ENCODE measurements at places on chromosomes 1 and 21.

DNA sequence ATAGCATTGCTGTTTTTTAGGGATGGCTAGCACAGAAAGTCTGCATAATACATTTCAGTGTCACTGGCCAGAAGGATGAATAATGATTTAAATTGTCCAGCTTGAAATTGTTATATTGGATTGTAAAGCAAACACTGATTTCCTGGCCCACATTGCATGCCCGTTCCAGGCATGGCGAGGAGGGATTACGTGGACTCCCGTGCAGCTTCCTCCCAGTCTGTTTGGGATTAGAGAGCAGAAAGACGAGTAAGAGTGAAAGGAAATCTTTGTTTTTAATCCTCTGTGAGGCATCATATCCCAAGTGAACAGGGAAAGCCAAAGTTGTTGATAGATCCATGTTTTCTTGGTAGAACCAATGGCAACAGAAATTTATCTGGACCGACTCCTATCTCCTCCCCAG, 8.4 kb downstream of the TRIM58 start:
- DNase-seq, result no peak

DNA sequence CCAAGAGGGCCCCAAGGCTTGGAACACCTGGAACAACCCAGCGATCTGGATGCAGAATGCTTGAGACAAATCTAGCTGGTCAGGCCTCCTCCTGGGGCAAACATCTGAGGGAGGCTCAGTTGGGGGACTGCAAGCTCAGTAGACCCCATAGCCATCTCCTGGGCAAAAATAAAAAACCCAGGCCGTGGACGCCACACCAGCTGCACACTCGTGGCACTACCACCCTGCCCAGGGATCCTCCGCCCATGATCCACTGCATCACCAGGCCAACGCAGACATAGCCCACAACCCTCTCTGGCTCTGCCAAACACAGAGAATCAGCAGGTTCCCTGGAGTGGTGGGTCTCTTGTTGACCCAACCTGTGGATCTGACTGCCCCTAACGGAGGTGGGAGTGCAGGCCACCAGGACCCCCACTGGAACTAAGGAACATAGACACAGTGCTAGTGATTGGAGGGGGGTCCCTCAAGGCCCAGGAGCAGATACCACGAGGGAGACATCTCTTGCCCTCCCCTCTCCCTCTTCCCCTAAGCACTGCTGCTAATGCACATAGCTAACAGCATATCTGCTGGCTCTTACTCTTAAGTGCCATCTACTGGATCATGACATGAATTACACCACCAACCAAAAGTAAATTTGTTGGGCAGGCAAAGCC, 147.2 kb downstream of the CHD1L start:
- peak; percentile 55 for DNase-seq

GRCh38 chr1:1352786-1353388, 3.7 kb upstream of the DVL1 start:
- DNase-seq, result no peak

DNA sequence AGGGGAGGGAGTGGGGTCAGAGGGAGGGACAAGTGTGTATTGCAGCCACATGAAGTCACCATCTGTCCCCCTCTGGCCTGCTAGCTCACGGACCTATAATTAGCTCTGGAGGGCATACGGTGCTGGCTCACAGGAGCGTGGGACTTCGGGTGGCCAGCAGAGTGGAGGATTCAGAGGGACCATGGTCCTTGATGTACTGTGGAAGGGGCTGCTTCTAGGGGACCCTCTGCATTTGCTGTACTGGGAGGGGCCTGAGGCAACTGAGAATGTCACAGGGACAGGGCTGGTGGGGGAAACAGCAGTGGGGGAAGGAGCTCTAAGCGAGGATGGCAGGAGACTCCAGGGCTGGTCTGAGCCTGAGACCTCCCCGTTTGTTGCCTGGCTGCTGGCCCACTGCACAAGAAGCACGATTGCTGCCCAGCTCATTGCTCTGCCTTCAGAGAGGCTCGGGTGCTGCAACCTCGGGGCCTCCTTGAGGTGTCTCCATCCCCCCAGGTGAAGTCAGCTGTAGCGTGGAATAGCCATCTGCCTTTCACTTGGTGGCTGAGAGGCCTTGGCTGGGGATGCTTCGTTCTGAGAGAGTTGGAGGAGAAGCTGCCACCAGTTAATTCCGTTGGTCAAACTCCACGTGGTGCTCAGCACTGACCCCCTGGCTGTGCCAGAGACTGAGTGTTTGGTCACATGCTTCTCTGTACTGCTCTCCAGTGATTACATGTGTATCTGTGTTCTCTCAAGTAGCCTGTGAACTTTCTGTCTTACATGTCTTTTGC, 2.7 kb downstream of the PPFIA4 start:
- DNase-seq, result no peak

- no peak for DNase-seq
Measured at GRCh38 chr21:38950435-38951094, 144.8 kb downstream of the ETS2 start.

- DNase-seq, result no peak
Measured at GRCh38 chr1:55726994-55727393, 511.8 kb upstream of the USP24 start.

GRCh38 chr1:153572569-153573015, 6.9 kb upstream of the S100A2 start:
- DNase-seq, result peak; percentile 70

GRCh38 chr1:3379934-3380333, 74.5 kb upstream of the ARHGEF16 start:
- DNase-seq, result no peak

DNA sequence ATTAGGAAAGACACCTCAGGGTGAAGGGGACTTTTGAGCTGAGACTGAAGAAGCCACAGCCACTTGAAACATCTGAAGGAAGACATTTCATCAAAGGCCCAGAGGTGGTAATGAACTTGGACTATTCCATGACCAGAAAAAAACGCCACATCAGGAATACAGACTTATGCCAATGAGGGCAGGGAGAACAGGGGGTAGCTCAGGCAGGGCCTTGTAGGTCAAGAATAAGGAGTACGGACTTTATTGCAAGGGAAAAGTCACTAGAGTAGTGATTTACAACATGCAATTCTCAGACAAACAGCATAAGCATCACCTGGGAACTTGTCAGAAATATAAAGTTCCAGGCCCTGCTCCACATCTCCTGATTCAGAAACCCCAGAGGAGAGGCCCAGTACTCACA, 11.8 kb downstream of the TP53BP2 start:
- DNase-seq, result no peak

DNA sequence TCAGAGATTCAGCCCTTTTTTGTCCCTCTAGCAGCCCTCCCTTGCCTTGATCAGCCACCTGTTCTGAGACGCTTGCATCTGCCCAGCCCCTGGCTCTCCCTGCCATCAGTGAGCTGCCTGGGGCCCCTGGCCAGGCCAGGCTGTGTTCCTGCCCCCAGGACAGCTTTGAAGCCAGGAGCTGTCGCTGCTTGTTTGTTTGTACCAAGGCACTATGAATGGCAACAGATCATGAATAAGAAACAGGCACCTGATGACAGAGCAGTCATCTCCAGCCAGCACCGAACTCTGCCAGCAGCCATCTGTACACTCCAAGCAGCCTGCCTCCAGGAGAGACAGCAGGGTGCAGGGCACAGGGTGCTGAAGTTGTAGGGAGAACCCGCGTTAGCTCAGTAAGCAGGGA, 8.1 kb upstream of the VWA5B1 start:
- DNase-seq, result no peak

DNA sequence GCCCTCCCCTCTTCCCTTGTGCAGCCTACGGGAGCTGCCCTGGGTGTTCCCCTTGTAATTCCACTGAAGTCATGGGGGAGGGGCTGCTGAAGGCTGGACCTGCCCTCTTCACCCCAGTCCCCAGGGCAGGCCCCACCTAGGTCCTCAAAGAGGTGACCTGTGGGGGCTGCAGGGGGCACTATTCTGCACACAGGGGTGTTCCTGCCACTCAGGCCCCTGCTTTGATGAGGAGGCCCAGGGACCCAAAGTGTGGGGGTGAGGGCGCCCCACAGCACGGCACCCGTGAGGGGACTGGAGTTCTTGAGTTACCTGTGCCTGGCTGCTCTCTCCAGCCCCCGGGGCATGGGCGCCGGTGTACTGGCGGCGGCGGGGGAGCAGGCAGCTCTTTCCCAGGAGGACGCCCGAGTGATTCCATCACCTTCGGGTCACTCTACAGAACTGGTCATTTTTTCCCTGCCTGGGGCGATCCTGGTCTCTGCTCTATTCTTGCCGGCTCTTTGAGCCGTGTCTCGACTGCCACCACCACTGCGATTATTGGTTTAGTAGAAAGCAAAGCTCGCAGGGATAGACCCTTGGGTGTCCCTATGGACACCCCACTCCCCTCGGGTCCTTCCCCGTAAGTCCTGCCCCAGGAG, 6.9 kb upstream of the PRDM16 start:
- no peak for DNase-seq

- no peak for DNase-seq
Measured at GRCh38 chr1:109243860-109244552, 5.3 kb upstream of the CELSR2 start.

DNA sequence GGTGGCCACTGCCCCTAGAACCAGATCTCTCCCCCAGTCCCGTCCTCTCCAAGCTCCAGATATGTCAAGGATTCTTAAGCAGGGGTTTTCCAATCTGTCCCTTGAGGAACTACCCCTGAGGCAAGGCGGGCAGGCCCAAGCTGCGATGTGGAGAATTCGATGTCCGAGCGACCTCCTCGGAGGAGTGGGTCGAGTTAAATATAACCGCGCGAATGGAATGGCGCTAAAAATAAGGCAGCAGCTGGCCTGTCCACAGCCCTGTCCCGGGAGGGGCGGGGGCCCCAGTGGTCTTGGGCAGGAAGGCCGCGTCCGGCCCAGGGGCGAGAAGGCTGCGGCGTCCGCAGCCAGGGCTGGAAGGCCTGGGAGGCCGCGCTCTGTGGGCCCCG, 5.8 kb upstream of the FOXD3 start:
- no peak for DNase-seq

Data from NCI-H774 (cell line).